ENCODE measurements at places on chromosomes 6 and 20.

GRCh38 chr6:4812068-4812467 lies 35.9 kb downstream of the CDYL start:
- no peak for DNase-seq

DNA sequence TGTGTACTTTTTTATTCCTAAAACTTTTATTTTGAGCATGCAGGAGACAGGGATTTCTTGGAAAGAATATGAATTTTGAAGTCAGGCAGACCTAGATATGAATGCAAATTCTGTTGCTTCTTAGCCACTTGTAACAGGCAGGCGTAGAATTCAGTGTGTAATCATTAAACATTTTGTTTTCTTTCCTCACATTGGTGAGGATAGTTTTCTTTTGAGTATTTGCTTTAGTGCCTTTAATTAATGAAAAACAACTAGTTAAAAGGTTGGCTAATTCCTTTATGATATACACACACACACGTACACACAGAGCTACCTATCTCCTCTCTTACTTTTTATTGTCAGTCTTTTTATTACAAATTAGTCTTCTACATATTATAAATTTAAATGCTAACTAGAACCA lies 342.3 kb downstream of the CDKAL1 start:
- no peak for DNase-seq

DNA sequence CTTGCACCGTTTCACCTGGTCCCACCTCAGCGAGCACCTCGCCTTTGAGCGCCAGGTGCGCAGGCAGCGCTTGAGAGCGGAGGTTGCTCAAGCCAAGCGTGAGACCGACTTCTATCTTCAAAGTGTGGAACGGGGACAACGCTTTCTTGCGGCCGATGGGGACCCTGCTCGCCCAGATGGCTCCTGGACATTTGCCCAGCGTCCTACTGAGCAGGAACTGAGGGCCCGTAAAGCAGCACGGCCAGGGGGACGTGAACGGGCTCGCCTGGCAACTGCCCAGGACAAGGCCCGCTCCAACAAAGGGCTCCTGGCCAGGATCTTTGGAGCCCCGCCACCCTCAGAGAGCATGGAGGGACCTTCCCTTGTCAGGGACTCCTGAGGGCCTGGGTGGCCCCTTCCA lies 1.5 kb downstream of the ABT1 start:
- no peak for DNase-seq

GRCh38 chr20:34131491-34131890 lies 19.4 kb upstream of the EIF2S2 start:
- no peak for DNase-seq

GRCh38 chr20:32070690-32071213 lies 18.7 kb downstream of the HCK start:
- DNase-seq, result no peak

DNA sequence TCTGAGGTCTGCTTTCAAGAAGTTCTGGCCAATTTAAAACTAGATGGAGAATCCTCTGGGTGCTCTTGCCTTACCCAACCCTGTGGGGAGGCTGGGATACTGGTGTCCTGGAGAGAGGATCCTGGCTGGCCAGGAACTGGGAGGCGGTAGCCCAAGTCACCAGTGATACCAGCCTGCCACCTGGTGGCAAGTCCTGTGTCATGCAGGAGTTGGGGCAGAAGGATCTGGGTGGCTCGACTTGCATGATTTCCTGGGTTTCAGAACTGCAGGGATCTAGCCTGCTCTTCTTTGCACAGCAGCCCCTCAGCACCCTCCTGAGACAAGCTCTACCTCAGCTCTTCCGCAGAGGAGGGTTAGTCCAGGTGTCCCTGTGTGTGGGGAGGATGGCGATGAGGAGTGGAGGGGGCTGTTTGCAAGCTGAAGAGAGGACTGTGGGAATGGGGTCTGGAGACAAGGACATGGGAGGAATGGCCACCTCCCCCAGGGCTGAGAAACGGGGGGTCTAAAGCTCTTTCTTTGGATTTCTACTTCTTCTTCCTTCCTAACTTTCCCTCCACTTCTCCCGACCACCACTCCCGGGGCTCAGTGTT lies 4.2 kb downstream of the KCNK17 start:
- peak; percentile 74 for DNase-seq

- DNase-seq, result no peak
Measured at GRCh38 chr6:42509256-42509655, 54.6 kb upstream of the UBR2 start.

DNA sequence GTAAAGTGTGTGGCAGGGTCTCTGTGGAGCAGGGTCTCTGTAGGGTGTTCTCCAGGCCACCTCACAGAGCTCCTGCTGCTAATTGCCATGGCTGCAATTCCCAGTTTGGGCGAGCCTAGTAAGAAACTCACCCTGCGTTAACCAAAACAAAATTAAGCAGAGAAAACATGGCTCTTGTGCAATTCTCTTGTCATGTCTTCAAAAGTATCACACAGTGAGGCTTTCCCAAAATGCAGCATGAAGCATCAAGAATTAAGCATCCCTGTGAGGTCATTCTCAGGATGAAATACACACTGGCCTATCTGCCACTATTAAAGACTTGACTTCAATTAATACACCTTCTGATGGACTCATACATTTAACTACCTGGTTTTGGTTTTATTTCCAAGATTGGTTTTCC lies 72.8 kb downstream of the KIF13A start:
- no peak for DNase-seq

- no peak for DNase-seq
Measured at GRCh38 chr6:111764238-111765175, 108.7 kb downstream of the FYN start.

DNA sequence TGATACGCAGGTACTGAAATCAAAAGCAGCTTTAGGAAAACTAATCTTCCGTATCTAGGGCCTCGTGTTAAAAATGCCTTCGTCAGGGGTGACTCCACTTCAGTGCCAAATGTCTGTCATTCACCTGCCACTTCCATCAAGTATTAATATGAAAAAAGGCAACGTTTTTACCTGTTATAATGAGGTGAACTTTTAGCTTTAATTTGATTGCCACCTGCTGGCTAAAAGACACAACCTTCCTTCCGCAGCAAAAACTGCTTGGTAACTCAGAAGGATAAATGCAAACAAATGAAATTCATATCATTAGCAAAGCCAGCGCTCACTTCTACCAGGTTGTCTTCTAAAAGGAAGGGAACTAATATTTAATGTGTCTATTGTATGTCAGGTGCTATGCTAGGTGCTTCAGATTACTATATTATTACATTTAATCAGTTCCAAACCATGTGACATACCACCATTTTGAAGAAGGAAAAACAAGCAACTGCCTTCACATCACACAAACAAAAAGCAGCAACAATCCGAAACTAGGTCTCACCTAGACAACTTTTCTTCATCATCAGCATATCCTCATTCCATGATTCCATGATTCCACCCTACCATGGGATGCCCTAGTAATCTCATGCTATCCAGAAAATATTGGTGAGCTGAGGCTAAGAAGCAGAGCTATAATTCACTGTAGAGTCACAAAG lies 20.6 kb upstream of the ARHGAP18 start:
- DNase-seq, result no peak

- peak; percentile 31 for DNase-seq
Measured at GRCh38 chr20:61765081-61765870, 300.4 kb downstream of the TAF4 start.

DNA sequence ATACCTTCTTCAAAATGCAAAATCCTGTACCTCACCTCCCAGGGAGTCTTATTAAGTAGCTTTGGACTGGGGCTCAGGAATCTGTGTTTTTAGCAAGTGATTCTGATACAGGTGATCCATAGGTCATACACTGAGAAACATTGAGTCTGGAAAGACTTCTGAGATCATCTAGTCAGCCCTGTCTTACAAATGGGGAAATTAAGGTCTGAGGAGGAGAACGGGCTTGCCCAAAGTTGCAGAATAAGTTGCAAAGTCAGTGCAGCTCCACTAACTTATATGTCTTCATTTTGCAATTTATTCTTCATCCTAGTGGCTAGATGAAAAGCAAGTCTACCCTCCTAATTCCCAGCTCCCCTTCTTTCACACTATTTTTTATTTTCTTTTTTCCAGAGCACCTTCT lies 28.9 kb downstream of the KCNS1 start:
- DNase-seq, result no peak

DNA sequence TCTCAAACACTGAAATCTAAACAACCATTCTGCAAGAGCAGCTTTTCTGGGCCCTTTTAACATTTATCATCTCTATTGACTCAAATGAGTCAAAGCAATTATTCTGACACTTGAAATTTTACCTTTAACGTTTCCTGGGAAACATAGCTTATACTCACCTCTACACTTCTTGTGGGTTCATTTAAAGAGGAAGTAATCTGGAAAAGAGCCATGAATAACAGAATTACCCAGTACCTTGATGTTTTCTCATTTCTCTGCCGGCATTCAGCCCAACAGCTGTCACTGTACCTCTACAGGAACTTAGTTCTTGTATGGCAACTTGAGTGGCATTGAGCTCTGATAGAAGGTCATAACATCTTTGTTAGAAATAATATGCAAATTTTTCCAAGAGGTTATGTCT lies 272.2 kb downstream of the KCNQ5 start:
- DNase-seq, result no peak

- no peak for DNase-seq
Measured at GRCh38 chr6:18680842-18681241, 293.7 kb downstream of the RNF144B start.

DNA sequence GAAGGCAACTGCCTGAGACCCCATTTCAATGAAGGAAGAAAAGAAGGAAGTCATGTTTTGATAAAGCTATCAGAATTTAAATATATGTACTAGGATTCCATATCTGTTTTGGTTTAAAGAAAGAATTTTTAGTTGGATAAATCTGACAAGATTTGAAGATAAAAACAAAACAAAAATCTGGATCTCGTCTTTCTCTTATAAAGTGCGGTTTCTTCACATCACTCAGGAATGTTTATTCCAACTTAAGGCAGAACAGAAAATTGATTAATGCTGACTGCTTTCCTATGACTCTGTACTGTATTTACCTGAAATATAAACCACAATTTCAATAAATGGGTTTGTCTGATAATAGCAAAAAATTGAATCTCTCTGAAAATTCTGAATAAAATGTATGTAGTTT lies 439.7 kb downstream of the RFPL4B start:
- no peak for DNase-seq

DNA sequence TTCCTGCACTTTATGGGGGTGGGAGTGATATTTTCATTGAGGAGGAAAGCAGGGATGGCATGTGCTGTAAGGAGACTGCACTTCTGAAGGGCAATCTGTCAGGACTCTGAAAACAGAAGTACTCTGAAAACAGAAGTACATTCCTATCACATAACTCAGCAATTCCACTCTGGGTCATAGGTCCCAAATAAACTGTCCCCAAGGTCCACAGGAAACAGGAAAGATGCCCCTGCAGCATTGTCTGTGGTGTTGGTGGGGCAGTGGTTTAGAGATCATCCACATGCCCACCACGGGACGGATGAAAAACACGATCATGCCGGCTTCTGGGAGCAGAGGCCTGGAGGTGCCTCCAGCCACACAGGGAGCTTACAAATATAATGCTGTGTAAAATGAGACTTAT lies 150.3 kb downstream of the OTOR start:
- DNase-seq, result no peak

DNA sequence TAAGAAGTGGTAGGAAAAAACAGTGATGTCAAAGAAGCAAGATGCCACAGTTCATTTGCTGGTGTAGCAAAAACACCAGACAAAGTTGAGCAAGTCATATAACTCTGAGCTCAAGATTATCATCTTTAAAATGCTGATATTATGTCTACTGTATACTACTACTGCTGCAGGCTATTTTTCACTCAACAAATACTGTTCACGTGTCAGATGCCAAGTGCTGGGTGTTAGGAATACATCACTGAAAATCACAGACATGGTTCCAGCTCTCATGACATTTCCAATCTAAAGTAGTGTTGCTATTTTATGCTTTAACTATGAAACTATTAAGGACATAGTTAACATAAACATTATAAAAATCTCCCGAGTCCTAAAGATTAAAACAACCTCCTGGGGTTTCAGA lies 163.0 kb downstream of the NKAIN2 start:
- DNase-seq, result no peak

GRCh38 chr6:106714281-106714680 lies 84.9 kb downstream of the QRSL1 start:
- no peak for DNase-seq

DNA sequence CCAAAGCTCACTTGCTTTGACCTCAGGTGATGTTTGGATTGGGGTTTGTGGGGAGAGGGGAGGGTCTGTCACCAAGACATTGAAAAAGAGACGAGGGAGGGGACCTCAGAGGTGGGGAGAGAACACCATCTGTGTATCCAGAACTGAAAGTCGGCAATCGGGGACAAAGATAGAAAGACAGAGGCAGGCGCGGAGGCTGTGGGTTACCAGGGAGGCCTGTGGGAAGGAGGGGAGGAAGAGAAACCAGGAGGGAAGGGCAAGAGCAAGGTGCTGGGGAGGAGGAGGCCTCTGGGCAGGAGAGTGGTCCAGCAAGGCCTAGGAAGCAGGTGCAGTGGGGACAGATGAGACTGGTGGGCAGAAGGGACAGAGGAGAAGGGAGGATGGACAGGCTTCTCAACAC lies 211.2 kb downstream of the CDC5L start:
- no peak for DNase-seq

DNA sequence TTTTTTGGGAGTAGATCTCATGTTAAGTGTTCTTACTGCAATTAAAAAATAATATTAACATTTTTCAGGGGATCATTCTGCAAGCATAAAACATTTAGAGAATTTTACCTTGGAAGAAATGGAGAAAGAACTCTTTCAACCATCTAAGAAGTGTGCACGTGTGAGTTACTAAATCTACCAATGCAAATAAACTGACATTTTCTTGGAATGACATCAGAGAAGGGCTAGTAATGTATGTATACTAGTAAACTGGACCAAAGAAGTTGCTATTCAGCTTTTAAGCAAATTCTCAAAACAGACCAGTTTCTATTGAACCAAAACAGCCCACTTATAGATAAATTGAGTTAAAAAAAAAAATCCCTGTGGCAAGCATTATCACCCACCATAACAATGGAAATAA lies 191.2 kb downstream of the BTBD3 start:
- DNase-seq, result no peak

DNA sequence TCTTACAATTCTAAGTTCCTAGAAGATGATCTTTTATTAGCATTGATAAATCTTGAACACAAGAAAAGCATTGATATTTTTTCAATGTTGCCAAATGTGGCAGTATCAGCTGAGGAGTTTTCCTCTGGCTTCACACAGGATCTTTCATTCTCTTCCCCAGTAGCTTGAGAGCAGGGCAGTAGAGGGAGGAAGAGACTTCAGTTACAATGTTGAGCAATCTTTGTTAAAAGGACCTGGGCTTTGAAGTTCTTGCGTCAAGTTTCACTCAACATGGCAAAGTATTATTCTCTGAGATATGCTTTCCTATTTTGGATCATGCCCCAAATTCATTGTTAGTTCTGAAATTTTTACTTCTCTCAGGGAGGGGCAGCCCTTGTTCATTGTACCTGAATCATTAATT lies 238.0 kb downstream of the COL12A1 start:
- DNase-seq, result no peak

GRCh38 chr6:168691774-168692173 lies 250.8 kb downstream of the SMOC2 start:
- DNase-seq, result peak; percentile 28
